Activated B cell treated with CpG ODN at 0.5 μM for 24 hours (primary cell): ENCODE measurements at places on chromosomes 16 and 17. TPM values are rescaled to one million over a fixed set of nuclear protein-coding genes. Genes with fewer than 3 reads are reported as not detected.
A peak's percentile ranks its signal among the peaks of the same experiment; 100 is the strongest.

The MRPL10 gene
- 36.4 and 37.4 TPM in 2 replicates for total RNA-seq

DNA sequence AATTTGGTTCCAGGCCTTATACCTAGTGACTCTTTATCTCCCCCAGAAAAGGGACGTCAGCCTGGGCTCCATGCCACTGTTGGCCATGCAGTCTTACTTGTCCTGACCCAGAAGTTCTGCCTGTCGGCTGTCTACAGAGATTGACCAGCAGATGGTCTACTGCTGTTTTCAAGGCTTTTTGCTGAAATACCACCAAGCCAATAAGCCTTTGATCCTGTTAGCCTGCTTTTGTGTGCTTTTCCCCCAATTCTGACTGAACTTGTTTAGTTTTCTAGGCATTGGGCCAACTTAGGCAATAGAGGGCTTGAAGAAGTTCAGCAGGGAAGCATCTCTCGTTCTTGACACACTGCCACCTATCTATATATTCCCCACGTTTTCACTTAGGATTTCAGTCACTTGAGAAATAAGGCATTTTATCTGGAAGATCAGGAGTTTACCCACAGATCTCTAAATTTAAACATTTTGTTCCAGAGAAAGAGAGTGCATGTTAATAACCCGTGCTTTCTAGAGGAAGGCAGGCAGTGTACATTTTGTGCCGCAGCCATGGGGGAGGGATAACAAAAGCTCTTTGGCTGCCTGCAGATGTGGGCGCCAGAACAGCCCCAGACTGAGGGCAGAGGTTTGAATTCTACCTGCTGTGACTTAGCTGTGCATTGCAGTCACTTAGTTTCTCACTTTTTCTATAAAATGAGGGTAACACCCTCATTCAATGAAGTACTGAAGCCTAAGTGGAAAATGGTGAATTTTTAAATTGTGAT lies 12.3 kb upstream of the CARMIL2 start:
- H3K27me3 ChIP-seq, result no peaks in the 10 kb centered on the region
- H3K4me1 ChIP-seq, result no peaks in the 10 kb centered on the region
- H3K27ac ChIP-seq, result no peak overlapping the region
- H3K4me3 ChIP-seq, result no peak overlapping the region

The TBC1D3K gene
- total RNA-seq, result not detected in 2 replicates

DNA sequence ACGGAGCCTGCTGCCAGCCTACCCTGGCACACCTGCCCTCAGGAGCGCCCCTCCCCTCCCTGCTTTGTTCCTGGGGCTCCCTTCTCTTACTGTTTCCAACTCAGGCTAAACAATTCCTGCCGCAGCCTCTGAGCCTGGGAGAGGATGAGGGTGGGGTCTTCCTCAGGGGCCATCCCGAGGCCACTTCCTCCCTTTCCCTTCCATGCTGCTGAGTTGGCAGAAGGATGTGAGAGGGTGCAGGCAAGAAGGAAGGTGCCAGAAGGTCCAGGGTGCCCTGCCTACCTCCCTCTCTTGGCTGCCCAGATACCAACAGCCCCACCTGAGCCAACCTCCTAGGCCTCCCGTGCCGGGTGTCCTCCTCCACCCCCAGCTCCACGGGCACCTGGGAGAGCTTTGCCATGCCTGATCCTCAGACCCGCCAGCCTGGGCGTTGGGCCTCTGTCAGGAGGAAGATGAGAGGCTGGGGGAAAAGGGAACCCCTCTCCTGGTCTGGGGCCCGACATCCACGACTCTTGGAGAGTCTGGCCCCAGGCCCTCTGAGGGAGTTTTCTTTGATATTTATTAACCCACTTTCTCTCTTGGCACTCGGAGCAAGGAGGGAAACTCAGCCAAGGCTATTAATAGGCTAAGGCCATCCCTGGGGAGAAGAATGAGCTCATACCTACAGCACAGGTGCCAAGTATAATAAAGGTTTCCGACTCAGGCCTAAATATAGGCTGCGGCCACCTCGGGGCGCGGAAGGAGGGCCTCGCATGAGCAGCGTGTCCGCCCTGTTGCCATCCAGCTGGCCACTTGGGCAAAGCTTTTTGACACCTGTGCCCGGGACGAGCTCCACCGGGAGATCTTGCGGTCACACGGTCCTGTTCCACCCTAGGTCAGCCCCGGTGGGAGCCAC lies 232.0 kb downstream of the ENGASE start:
- no peak for DNase-seq
- H3K27ac ChIP-seq, result no peak overlapping the region
- peaks cover 9% of the 10 kb centered on the region for H3K27me3 ChIP-seq
- H3K36me3 ChIP-seq, result no peaks in the 10 kb centered on the region

DNA sequence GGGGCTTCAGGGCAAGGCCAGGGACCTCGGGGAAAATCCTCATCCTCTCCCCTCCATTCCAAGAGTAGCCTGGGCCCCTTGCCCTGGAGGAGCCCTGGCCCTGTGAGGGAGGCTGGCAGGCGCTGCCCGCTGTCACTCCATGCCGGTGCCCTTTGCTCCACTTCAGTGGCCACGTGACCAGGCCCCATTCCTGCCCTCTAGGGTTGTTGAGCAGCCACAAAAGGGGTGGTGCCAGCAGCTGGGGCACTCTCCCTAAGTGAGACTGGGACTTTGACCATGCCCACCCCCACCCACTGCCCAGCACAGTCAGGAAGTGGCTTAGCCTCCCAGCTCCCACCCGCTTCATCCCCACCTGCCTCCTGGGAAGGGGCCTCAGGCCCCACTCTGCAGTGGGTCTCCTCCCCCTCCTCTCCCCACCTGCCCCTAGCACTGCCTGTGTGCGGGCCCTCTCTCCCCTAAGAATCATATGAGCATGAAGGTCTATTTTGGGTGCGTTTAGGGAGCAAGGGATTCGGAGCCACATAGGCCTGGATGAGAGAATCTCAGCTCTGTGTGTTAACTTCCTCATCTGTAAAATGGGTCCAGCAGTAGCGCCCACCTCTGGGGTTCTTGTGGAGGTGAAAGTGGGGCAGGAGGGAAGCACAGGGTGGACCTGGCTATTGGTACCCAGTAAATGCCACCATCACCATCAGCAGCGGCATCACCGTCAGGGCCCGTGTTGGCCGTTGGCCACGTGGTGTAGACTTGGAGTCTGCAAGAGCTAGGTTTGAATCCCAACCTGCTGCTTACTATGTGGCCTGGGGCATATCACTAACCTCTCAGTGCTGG lies 7.2 kb downstream of the PDK2 start:
- H3K4me1 ChIP-seq, result peaks cover 2% of the 10 kb centered on the region
- no peak for DNase-seq
- H3K36me3 ChIP-seq, result peaks cover 47% of the 10 kb centered on the region
- H3K4me3 ChIP-seq, result no peak overlapping the region
- H3K27ac ChIP-seq, result no peak overlapping the region

DNA sequence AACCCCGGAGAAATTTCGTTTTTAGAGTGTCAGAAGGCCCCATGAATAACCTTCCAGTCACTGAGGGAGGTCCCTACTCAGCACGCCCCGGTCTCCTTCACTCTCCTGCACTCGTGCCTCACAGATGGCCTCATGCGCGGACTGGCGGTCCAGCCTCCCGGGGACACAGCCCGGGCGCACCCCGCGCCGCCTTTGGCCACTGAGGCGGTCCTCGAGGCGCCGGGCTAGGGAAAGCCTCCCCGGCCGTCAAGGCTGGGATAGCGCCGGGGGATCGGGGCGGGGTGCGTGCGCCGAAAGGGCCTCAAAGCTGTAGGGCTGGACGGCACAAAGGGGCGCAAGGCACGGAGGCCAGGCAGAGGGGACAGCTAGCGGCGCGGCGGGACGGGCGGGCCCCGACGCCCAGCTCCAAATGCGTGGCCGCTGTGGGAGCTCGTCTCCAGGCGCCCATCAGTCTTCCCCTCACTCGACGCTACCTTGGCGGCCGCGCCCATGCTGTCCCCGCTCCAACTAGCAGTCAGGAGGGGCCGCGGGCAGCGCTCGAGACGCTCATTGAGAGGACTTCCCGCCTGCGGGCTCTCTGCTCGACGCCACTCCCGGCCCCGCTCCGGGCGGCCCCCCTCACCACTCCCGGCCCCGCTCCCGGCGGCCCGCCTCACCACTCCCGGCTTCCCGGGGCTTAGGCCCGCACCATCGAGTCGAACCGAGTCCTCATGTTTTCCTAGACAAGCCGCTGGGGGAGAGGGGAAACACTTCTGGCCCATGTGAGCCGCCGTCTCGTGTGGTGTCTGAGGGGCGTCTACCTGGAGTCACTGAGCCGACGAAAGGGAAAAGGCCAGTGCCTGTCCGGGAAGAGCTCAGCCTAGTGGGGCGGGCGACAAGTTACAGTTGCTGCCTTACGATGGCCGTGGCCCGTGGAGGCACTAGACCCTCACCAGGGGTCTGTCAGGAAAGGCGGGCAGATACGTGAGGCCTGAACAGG lies at the start of gene USP6:
Gene USP6 (plus strand): TSS at position 360 of the 979 bp plus-strand sequence. CDS start 14,336 bp downstream, outside the sequence.
- no peak within 1 kb of the TSS for H3K27ac ChIP-seq
- H3K4me1 ChIP-seq, result peaks cover 15% of the 10 kb centered on the region
- DNase-seq, result no peak

GRCh38 chr17:31736855-31737625 lies 122.0 kb downstream of the COPRS start:
- no peak overlapping the region for H3K4me3 ChIP-seq
- H3K27me3 ChIP-seq, result peaks cover 11% of the 10 kb centered on the region
- no peak overlapping the region for H3K27ac ChIP-seq
- H3K36me3 ChIP-seq, result no peaks in the 10 kb centered on the region

DNA sequence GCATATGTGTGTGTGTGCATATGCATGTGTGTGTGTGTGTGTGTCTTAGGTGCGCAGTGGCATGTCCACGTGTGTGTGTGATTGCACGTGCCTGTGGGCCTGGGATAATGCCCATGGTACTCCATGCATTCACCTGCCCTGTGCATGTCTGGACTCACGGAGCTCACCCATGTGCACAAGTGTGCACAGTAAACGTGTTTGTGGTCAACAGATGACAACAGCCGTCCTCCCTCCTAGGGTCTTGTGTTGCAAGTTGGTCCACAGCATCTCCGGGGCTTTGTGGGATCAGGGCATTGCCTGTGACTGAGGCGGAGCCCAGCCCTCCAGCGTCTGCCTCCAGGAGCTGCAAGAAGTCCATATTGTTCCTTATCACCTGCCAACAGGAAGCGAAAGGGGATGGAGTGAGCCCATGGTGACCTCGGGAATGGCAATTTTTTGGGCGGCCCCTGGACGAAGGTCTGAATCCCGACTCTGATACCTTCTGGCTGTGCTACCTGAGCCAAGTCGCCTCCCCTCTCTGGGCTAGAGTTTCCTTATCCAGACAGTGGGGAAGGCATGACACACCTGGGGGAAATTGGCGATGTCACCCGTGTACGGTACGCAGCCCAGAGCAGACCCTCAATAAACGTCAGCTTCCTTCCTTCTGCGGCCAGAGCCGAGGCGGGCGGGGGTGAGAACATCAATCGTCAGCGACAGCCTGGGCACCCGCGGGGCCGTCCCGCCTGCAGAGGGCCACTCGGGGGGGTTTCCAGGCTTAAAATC lies 47.6 kb downstream of the IL21R start:
- peak overlapping the region; percentile 85 for H3K4me3 ChIP-seq
- H3K36me3 ChIP-seq, result peaks cover 64% of the 10 kb centered on the region
- H3K27me3 ChIP-seq, result no peaks in the 10 kb centered on the region
- peaks cover 97% of the 10 kb centered on the region for H3K4me1 ChIP-seq

The MMP15 gene
- 0.60 TPM in 1 of 2 replicates, not detected in the other for total RNA-seq

- peaks cover 26% of the 10 kb centered on the region for H3K4me1 ChIP-seq
- H3K27ac ChIP-seq, result no peak overlapping the region
- H3K36me3 ChIP-seq, result no peaks in the 10 kb centered on the region
These were observed 13.9 kb downstream of the MAP2K6 start for GRCh38 chr17:69428252-69428980.

GRCh38 chr17:9313346-9313745 lies 262.3 kb downstream of the STX8 start:
- no peaks in the 10 kb centered on the region for H3K4me1 ChIP-seq
- H3K4me3 ChIP-seq, result no peak overlapping the region
- H3K36me3 ChIP-seq, result peaks cover 16% of the 10 kb centered on the region
- no peaks in the 10 kb centered on the region for H3K27me3 ChIP-seq
- no peak overlapping the region for H3K27ac ChIP-seq
- DNase-seq, result no peak

DNA sequence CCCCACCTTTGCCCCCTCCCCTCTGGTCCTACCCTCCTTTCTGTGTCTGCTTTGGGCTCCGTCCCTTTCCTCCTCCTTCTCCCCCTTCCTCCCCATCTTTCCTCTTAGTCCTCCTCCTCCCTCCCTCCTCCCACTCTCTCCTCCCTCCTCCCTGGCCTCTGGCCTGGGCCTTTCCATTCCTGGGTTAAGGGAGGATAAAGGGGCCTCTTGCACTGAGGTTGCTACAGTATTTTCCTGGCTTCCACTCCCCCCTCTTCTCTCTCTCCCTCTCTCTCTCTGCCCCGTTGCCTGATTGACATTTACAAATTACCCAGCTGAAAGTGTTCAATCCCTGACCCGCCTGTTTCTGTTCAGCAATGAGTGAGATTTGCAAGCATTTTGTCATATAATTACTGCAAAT lies 44.0 kb downstream of the MRM1 start:
- H3K27ac ChIP-seq, result no peak overlapping the region
- no peak overlapping the region for H3K4me3 ChIP-seq
- no peaks in the 10 kb centered on the region for H3K36me3 ChIP-seq
- peaks cover 68% of the 10 kb centered on the region for H3K27me3 ChIP-seq
- H3K4me1 ChIP-seq, result peaks cover 11% of the 10 kb centered on the region
- no peak for DNase-seq

DNA sequence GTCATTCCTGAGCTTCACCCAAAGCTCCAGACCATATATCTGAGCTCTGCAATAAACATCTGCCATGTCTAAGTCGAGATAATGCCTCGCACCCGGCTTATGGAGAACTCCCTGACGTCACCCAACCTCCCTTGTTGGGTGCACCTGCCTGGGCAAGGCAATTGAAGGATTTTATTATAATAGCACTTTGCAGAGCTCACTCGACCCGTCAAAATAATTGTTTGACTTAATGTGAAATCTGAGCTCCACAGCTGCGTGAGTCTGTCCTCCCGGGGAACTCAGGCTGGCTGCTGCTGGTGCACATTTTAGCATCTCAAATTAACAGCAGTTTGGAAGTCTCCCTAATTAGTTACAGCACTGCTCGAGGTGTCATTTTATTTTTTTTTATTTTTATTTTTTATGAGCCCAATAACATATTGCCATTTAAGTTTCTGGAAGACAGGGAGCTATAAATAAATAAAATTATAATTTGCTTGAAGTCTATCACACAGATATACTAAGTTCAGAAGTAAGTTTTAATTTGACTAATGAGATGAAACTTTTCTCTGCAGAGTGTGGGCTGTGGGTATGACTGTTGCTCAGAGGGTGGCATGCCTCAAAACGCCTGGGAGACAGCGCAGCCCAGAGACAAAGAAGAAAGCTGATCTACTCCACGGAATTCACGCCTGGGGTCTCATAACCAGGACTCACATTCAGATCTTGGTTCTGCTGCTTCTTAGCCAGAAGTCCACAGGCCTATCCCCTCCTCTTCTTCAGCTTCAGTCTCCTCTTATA lies 401.4 kb upstream of the C16orf82 start:
- no peaks in the 10 kb centered on the region for H3K4me1 ChIP-seq
- H3K27me3 ChIP-seq, result peaks cover 19% of the 10 kb centered on the region
- no peak for DNase-seq
- H3K36me3 ChIP-seq, result no peaks in the 10 kb centered on the region

The CACNG1 gene
- total RNA-seq, result not detected in 2 replicates

- no peaks in the 10 kb centered on the region for H3K4me1 ChIP-seq
- H3K27me3 ChIP-seq, result no peaks in the 10 kb centered on the region
- no peak overlapping the region for H3K4me3 ChIP-seq
- H3K36me3 ChIP-seq, result no peaks in the 10 kb centered on the region
- DNase-seq, result no peak
- no peak overlapping the region for H3K27ac ChIP-seq
These were observed 1275.1 kb upstream of the CDH8 start for GRCh38 chr16:63311313-63311712.

- peak overlapping the region; percentile 71 for H3K4me3 ChIP-seq
- peak; percentile 40 for DNase-seq
- H3K27ac ChIP-seq, result peak overlapping the region; percentile 90
- peaks cover 61% of the 10 kb centered on the region for H3K4me1 ChIP-seq
- peaks cover 6% of the 10 kb centered on the region for H3K27me3 ChIP-seq
- peaks cover 12% of the 10 kb centered on the region for H3K36me3 ChIP-seq
These were observed 9.7 kb downstream of the RMI2 start for GRCh38 chr16:11354733-11355574.

The ABCA10 gene
- 1.1 and 1.8 TPM in 2 replicates for total RNA-seq

The KRTAP9-8 gene
- total RNA-seq, result not detected in 2 replicates
